ENCODE measurements at places on chromosomes 2 and 18.

DNA sequence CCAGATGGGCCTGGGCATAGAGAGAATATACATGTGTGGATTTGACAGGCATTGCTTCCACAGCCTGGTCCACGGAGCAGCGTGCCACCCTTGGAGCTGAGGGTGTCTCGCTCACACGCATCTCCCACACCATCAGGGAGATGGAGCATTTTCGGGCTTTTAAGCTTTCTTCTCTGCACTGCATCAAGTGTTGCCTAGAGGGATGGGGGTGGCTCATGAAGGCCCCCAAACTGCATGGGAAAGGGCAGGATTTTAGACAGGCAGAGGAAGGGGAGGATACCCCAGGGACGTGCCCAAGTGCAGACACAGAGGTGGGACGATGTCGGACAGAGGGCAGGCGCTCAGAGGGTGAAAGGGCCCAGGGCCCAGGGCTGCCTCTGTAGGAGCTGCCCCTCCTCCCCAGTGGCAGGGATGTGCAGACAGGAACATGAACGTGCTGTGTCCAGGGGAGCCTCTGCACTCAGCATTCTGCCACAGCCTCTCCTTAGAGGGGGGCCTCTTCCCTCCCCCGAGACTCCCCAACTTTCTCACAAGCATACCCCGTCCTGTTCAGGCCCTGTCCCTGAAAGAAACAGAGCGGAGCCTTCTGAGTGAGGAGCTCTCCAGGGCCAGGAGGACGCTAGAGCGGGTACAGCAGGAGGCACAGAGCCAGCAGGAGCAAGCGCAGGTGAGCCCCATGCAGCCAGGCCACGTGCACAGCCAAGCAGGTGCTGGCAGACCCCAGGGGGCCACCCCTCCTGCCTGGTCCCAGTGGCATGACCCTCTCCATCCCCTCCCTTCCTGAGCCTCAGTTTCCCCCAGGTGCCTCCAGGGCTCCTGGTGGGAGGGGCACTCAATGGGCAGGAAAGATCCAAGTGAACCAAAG lies 42.9 kb upstream of the SNED1 start:
- no peak for DNase-seq

DNA sequence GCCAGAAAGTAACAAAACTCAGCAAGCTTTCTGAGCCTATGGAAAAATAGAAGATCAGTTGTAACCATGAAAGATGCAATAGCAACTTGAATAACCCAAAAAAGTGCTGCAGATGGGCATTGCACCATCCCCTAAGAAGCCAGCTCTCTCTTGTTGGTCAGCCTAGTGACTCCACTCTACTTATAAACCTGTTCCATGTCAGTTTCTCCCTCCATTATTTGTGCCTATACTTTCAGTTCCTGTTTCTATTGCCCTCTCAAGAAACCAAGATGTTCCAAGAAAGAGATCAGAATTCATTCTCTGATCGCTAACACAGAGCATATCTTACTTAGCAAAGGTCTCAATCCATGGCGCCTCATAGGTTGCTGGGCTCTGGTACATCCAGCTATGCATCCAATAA lies 170.3 kb upstream of the MAP2 start:
- no peak for DNase-seq

DNA sequence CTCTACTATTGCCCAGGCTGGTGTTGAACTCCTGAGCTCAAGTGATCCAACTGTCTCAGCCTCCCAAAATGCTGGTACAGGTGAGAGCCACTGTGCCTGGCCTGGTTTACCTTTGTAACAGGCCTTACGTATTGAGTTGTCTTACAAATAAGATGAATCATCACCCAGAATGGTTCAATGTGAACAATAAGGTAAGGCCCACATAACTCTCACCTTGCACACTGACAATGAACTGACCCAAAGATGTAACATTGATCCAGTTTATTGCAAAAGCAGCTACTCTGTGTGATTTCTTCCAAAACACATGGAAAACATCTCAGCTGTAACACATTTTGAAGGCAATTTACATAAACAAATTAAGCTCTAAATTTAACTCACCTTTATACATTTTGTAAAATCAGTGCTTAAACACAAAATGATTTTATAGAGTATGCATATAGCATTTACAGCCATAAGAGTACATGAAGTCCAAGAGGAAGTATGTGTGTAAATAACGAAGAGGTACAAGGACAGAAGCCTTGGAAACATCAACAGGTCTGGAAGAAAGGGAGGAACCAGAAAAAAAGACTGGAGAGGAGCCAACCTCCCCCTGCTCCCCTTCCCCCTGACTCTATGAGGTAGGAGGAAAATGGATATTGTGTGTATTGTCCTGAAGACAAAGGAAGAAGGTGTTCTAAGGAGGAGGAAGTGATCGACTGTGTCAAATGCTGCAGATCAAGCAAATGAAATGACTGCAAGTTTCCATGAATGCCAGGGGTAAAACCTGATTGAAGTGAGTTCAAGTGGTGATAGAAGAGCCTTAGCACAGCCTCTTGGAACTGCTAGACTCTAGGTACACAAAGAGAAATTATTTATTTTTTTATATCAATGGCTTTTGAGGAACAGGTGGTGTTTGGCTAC lies 5.6 kb upstream of the WDFY1 start:
- DNase-seq = no peak

- DNase-seq = no peak
Observed at GRCh38 chr2:235554385-235554784, 60.5 kb downstream of the AGAP1 start.

DNA sequence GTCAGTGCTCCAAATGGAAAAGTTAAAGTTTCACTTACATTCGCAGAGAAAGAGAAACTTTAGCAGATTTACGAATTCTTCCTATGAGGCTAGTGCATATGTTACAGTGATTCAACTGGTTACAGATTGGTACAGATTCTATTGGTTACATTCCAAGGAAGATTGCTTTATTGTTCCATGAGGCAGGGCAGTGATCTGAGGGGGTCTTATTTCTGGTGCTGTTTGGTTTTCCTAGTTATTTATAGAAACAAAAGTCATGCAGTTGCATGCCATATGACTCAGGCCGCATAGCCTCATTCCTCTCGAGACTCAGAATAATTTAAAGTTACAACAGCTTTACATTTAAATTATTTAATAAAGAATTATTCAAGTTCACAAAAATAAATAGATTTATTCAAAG lies 385.4 kb upstream of the SYT4 start:
- no peak for DNase-seq

- DNase-seq = no peak
Observed at GRCh38 chr18:64185987-64186386, 37.1 kb upstream of the LINC00305 start.

GRCh38 chr2:215110918-215111317 lies 27.5 kb downstream of the ABCA12 start:
- no peak for DNase-seq

- no peak for DNase-seq
Observed at GRCh38 chr2:221731432-221732145, 159.5 kb upstream of the EPHA4 start.

- no peak for DNase-seq
Observed at GRCh38 chr2:17680119-17680518, 73.5 kb downstream of the SMC6 start.

DNA sequence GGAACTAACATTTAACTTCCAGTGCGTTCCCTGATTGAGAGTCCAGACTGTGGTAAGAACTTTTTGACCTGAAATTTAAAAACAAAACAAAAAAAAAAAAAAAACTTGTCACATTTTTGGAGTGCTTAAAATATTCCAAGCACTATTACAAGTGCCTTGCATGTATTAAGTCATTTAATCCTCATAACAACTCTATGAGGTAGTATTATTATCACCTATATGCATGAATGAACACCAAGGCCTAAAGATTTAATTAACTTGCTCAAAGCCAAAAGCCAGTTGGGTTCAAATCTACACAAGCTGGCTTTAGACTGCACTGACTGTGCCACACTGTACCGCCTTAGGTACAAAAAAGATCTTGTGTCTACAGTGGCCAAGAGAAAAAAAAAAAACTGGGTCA lies 35.2 kb downstream of the METTL4 start:
- no peak for DNase-seq

DNA sequence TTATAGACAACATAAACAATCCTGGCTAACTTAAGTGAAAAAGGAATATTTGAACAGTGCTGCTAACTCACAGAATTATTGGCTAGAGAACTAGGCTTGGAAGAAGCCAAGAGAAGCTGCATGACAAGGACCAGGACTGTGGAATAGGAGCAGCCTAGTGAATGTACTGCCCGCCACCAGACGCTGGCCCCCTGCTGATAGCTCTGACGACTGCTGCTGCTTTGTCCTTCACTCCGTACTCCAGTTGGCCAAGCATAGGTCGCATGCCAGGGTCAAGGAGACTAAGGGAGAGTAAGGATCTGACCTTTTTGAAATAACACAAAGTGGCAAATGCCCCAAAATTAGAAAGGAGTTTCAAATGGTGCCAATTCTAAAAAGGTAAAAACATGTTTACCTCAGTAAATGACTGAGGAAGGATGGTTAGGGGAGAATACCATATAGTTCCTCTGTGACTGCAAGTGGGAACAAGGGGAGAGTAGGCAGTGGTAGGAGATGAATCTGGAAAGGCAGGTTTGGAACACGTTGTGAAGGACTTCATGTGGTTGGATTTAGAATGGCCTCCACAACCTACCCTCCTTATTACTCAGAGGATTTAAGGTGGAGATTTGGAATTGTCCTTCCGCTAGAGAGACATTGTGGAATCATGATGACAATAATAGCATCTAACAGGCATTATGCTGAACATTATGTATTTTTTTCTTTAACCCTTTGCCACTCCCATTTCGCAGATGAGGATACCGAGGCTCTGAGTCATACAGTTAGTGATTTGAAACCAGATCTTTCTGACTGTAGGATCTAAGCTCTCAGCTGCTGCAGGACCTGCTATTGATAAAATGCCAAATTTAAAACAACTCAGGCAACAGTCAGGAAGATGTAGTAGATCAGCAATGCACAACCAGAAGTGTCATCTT lies 19.5 kb downstream of the STRADB start:
- no peak for DNase-seq

GRCh38 chr2:225114786-225115323 lies 72.6 kb upstream of the DOCK10 start:
- DNase-seq = no peak

DNA sequence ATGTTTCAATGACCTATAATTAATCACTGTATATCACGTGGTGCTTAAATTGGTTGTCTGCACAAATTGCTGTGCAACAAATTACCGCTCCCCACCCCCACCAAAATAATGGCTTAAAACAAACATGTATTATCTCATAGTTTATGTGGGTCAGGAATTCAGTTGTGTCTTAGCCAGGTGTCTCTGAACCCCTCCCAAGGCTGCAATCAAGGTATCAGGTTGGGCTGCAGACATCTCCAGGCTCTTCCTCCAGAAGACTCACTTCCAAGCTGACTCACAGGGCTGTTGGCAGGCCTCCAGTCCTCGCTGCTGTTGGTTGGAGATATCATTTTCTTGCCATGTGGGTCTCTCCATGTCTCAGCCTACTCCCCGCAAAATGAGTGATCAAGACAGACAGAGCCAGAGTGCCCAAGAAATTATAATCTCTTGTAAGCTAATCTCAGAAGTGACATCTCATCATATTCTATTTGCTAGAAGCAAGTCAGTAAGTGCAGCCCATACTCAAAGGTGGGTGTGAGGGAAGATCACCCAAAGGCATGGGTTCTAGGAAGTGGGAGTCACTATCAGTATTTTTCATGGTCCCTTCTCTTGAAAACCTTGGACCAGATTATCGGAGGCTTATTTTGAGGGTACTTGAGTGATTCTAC lies 38.4 kb downstream of the SPC25 start:
- no peak for DNase-seq

DNA sequence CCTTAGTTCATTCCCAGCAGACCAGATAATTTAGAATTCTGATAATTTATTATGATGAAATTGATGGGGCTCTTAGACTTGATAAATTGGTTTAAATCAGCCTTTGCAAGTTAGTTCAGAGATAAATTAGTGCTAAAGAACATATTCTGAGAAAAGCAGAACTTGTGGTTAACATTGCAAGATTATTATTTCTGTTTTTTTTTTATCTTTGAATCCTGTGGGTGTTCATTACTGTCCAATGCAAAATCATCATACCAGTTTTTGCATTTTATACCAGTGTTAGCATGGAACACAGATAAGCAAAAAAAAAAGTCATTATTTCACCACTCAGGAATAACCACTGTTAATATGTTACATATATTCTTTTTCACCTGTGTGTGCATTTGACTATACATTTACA lies 9.1 kb downstream of the SEPTIN2 start:
- DNase-seq = no peak

DNA sequence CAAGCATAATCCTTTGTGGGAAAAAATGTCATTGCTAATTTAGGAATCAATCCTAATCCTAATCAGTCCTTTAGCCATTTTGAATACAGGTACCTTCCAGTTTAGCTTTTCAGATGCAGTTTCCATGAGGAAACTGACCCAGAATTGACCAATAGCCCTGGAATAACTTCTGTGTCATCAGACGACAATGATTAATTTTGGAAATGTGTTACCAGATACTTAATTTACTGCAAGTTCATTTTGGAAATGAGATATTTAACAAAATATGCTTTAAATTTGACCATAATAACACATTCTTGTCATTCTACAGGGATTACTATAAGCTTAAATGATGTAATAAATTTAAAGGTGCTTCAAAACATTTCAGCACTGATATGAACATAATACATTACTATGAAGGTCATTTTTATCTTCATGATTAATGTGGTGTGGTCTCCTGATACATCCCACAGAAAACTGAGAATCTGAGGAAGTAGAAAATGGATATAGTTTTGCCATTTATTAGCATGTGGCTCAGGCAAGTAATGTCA lies 129.8 kb upstream of the SH3BP4 start:
- DNase-seq = no peak

DNA sequence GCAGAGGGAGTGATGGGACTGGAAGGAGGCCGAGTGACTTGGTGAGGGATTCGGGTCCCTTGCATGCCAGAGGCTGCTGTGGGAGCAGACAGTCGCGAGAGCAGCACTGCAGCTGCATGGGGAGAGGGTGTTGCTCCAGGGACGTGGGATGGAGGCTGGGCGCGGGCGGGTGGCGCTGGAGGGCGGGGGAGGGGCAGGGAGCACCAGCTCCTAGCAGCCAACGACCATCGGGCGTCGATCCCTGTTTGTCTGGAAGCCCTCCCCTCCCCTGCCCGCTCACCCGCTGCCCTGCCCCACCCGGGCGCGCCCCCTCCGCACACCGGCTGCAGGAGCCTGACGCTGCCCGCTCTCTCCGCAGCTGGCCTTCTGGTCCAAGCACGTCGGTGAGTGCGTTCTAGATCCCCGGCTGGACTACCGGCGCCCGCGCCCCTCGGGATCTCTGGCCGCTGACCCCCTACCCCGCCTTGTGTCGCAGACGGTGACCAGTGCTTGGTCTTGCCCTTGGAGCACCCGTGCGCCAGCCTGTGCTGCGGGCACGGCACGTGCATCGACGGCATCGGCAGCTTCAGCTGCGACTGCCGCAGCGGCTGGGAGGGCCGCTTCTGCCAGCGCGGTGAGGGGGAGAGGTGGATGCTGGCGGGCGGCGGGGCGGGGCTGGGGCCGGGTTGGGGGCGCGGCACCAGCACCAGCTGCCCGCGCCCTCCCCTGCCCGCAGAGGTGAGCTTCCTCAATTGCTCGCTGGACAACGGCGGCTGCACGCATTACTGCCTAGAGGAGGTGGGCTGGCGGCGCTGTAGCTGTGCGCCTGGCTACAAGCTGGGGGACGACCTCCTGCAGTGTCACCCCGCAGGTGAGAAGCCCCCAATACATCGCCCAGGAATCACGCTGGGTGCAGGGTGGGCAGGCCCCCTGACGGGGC lies 4.6 kb downstream of the PROC start:
- no peak for DNase-seq

GRCh38 chr2:130349174-130349573 lies 6.5 kb downstream of the IMP4 start:
- DNase-seq = no peak

GRCh38 chr18:61833387-61833786 lies 59.4 kb downstream of the RNF152 start:
- no peak for DNase-seq

- DNase-seq = no peak
Observed at GRCh38 chr2:102977426-102978090, 215.7 kb downstream of the TMEM182 start.
